Iris pigment epithelial cell (primary cell): ENCODE measurements at places on chromosomes 2 and 18.

- DNase-seq: no peak
Observed at GRCh38 chr2:230537531-230537976, 121.6 kb downstream of the SP100 start.

- DNase-seq: peak; percentile 69
Observed at GRCh38 chr2:126704434-126705160, 48.6 kb downstream of the GYPC start.

DNA sequence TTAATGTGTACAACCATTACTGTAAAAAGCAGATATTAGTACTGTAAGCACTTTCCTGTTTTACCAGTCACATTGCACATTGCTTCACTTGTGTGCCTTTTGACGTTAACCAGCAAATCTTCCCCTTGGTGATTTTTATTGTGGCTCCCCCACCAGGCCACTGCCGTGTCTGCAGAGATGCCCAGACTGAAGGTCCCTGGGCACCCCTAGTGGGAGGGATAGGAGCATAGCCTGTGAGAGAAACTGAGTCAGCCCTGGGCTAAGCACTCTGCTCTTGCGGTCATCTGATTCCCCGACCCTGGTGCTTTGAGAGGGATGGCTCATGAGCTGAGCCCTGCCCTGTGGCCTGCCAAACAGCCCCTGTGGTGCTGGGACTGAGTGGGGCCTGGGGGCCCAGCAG, 73.4 kb downstream of the INPP4A start:
- DNase-seq: peak; percentile 30

GRCh38 chr2:84894131-84894586, 11.3 kb upstream of the TMSB10 start:
- no peak for DNase-seq

DNA sequence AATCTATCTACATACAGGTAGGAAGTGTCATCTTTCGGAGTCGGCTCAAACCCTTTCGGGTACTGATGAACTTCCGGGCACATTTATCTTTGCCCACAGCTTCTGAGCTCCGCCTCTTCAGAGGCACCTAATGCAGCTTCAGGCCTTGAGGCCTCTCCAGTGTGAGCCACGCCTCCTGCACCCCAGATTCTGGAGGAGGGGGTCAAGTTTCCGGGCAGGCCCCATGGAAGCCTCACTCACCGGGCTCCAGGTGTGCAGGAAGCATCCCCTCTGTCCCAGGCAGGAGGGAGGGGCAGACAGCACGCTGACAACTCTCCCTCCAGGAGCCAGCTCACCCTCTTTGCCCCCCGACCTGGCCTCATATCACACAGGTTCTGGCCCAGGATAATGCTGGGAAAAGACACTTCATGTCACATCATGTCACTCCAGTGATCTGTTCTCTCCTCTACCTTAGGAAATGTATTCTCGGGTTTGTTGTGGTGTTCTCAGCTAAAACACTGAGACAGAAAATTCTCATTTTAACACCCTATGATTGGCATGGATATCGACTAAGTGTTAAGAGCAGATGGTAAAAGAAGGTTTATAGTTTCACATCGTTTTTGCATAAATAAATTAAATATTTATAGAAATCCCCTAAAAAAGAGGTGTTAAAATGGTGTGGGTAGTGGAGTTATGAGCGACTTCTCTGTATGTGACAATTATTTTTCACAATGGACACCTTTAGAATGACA, 46.2 kb upstream of the COPS8 start:
- DNase-seq: no peak

- peak; percentile 97 for DNase-seq
Observed at GRCh38 chr2:203683932-203684556, 22.4 kb upstream of the CD28 start.

- peak; percentile 72 for DNase-seq
Observed at GRCh38 chr2:119231975-119232665, 8.5 kb downstream of the STEAP3 start.

DNA sequence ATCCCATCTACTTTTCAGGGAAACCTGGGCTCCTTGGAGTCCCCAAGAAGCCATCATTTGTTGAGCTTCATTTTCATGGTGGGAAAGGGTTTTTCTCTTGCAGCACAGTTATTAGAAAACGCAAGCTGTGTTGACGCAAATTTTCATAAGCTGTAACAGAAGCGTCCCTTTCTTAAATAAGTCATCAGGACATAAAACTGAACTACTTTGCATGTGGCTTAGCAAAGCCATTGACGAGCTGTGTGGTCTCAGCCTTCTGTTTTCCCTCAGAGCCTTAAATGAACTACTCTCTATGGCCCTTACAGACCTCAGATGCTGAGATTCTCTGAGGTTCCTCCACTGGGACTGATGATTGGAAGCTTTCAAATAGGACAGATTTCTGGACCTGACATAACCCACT, 85.1 kb downstream of the ARL4C start:
- DNase-seq: no peak

GRCh38 chr2:226664140-226664539, 135.5 kb downstream of the IRS1 start:
- no peak for DNase-seq

DNA sequence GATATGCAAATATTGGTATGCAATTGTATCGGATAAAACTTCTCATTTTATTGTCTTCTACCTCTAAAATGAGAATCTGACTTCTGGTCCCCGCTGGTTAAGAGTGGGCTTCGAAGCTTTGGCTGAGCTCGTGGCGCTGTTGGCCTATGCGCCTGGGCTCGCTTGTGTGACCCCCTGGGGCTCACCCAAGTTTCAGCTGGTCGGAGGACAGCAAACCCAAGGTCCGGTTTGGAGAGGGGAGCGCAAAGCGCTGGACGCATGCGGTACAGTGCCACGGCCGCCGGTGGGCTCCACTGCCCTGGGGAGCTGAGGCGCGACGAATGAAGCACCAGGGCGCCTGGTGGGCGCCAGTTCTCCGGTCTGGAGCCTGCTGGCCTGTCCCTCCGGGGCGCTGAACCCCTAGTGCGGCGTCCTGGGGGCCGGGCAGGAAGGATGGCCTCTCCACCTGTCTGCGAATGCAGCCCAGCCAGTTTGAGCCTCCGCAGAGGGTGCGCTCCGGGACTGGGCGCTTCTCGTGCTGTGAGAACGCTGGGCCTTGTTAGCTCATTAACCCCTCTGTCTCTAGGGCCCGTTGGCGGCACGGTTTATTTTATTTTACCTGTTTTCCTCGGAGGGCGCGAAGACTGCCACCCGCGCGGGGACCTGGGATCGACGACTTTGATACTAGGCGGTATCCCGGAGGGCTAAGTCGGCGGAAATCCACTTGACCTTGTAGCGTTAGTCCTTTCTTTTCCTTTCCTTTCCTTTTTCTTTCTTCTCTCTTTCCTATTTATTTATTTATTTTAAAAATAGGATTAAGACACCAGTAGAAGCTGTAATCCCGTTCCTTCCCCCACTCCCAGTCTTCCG, 10.4 kb downstream of the MEIS1 start:
- DNase-seq: no peak

DNA sequence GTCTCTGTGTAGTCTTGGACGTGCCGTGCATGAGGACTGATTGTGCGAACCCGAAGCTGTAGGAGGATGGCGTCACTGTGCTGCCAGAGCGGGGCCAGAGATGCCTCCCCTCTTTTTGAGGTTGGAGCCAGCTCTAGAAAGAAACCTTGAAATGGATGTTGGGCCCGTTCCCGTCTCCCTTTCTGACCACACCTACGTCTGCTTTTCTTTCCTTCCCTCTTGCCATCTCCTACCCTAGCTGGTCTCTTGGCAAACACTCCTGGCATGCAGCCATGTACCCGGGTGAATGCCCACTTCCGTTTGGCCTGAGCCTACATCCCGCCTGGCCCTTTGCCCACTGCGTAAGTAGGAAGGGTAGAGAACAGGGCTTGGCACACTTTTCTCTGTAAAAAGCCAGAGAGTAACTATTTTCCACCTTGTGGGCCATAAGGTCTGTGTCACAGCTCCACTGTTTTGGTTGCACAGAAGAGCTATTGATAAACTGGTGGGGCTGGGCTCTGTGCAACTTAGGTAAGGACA, 37.4 kb downstream of the SH3BP4 start:
- no peak for DNase-seq

DNA sequence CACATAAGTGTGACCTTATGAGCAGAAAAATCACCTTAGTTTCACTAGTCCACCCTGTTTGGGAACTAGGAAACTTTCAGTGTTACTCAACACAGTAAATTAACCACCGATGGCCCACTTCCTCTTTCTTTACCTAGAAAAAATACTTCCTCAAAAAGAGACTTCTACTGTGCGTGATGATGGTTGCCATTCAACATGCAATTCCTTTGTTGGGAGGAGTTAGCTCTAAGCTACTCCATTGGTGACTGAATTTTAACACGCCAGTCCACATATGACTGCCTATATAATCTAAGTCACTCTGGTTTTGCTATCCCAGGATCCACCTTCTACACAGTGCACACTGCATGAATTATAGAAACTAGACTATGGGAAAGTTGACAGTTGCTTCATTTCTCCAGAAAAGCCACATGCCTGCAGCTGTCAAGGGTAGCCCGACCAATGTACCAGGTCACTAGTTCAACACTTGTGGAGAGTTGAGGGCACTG, 47.8 kb upstream of the REG3G start:
- DNase-seq: no peak

DNA sequence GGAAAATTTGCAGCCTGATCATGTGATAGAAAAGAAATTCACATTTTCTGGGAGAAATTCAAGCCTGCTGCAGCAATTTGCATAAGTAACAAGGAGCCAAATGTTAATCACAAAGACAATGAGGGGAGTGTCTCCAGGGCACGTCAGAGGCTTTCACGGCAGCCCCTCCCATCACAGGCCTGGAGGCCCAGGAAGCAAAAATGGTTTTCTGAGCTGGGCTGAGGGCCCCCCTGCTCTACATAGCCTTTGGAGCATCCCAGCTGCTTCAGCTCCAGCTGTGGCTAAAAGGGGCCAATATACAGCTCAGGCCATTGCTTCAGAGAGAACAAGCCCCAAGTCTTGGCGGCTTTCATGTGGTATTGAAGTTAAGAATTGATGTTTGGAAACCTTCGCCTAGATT, 445.3 kb upstream of the ZEB2 start:
- DNase-seq: no peak

DNA sequence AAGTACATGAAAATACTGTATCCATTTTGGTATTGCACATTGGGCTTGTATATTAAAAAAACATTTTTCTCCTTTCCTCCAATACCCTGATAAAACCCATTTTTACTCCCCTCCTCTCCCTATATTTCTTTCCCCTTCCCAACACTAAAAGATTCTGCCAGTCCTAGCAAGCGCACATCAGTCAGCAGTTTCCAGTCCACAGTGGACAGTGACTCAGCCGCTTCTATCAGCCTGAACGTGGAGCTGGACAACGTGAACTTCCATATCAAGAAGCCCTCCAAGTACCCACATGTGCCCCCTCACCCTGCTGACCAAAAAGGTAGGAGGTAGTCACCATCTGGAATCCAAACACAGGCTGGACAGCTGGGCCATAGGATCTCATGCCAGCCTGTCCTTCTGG, 38.6 kb downstream of the PIKFYVE start:
- DNase-seq: no peak

DNA sequence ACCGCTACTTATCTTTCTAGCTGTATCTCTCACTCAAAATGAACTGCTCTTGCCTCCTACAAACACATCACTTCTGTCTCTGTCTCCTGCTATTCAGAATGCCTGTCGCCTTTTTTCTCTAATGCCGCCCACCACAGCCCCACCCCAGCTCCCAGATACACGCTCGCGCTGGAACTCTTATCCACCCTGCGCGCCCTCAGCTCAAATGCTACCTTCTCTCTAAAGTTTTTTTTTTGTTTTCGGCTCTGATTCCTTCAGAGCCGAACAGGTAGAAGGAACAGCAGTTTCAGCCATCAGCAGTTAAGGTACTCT, 3.9 kb upstream of the SOS1 start:
- DNase-seq: no peak

- DNase-seq: no peak
Observed at GRCh38 chr2:179594268-179595112, 266.9 kb downstream of the ZNF385B start.

- DNase-seq: no peak
Observed at GRCh38 chr2:201441409-201441808, 9.8 kb downstream of the TRAK2 start.

DNA sequence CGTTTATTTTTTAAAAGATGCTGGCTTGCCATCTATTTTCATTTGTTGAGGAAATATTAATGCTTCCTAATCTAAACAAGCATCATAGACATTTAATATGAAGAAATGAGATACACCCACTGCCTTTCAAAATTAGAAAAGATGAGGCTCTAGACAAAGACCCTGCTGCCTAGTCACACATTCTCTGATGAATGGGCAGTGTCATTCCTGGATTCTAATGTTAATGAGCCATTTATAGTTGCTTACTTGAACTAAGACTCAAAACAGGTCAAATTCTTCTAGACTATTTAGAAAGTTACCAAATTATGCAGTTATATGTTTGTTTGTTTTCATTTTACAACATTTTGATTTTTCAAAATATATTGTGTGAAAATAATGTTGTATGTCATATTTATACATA, 237.6 kb downstream of the CDH7 start:
- DNase-seq: no peak

GRCh38 chr2:240355001-240355891, 80.2 kb upstream of the GPC1 start:
- peak; percentile 36 for DNase-seq

DNA sequence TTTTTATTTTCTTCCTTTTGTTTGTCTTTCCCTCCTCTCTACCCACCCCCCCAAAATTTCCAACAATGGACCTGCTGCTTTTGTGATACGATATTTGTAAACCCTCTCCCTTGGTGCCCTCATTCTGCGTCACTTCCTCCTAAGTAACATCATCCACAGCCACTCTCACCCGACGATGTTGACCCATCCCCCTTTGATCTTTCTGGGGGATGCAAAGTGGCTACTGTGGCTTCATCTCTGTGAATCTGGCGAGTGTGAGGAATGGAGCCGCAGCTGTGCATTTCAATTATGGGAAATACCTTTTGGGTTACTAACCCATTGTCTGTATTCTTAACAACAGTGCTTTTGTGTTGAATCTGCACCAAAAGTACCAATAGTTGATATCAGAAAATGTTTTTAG, 19.4 kb downstream of the ANTXR1 start:
- DNase-seq: peak; percentile 30

GRCh38 chr18:10997885-10998284, 151.5 kb downstream of the PIEZO2 start:
- no peak for DNase-seq

GRCh38 chr2:152505495-152505906, 170.5 kb downstream of the FMNL2 start:
- peak; percentile 87 for DNase-seq

- DNase-seq: no peak
Observed at GRCh38 chr2:96248624-96249023, 17.2 kb downstream of the TMEM127 start.

DNA sequence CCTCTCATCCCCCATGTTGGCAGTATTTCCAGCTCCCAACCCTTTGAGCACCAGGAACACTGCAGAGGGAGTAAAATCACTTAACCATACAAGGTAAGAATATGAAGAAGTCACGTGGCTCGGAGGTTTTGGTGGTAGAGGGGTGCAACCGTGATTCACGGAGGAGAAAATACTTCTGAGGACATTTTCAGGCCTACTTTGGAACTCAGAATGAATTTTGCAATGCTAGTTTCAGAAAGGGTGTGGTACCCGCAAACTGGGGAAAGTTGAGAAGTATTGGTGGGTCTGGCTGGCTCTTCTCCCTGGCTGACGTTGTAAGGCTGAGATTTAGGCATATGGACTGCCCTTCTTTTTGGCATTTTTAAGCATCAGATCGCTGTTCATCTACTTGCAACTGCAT, 442 bp downstream of the SERPINB5 start:
- DNase-seq: no peak
